Motor neuron (in vitro differentiated cells): ENCODE measurements at places on chromosomes 2 and 18.

DNA sequence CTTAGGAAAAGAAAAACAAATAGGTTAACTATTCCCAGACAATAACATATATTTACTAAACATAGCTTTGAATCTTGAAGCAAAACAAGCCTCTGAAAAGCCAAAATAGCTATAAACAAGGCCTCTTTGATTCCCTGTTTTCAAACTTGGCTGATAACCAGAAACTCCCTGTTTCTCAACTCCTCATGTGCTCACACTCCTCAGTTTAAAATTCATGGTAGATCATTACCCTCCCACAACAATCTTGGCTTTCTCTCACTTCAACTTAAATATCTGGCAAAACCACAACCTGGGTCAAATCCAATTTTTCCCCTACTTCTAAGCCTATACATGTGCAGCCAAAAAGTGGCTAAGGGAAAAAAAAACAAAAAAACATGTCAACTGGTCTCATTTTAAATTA lies 15.6 kb downstream of the SUCLG1 start:
- ATAC-seq: no peak

GRCh38 chr2:66189553-66189952 lies 245.4 kb upstream of the MEIS1 start:
- ATAC-seq: peak; percentile 96

DNA sequence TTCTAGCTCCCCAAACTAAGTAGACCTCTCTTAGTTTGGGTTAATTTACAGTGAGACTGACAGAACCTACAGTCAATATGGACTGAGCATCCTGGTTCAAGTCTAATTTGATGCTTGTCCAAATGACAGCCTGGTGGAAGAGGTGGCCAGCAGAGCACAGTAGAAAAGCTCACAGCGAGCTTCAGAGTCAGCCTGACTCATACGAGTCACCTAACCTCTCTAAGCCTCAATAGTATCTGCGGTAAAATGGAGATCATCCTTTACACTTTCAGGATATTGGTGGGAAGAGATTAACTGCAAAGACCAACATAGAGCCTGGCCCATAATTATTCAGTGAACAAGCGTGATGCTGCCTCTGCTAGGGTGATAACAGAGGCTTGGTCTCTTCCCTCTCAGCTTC lies 54.5 kb downstream of the DOCK10 start:
- no peak for ATAC-seq

GRCh38 chr2:106104332-106105062 lies 89.6 kb downstream of the UXS1 start:
- ATAC-seq: peak; percentile 67

GRCh38 chr2:230895536-230896345 lies 29.3 kb downstream of the GPR55 start:
- ATAC-seq: no peak

DNA sequence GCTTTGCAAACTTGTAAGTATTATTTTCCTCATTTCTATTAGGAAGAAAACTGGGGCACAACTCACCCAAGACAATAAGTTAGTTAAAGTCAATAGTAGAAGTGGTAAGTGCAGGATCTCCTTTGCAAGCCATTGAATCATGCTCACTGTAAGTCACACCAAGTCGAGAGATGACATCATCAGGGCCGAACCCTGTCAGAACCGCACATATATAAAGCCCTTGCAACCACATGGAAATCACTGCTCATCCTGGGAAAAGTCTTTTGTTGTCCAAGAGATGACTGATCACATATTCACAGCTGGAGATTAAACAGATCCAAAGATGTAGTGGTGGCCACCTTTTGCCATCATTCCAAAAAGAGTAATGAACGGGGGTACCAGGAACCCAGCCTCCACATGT lies 484.8 kb upstream of the ID2 start:
- ATAC-seq: peak; percentile 34

DNA sequence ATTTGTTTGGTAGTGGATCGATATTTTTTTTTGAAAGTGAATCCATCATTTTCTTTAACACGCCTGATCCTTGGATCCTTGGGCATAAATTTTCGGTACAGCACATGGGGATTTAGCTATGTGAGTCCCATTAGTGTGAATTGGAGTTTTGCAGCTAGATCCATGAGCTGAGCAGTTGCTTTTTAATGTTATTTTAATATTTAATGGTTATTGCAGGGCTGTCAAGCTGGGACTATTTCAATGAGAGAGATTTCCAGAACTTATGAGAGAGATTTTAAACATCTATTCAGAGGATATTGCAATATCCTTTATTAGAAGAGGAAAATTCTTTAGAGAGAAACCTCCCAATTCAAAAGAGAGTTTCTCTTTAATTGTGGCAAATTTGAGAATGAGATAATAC lies 35.6 kb upstream of the TCF4 start:
- ATAC-seq: no peak

DNA sequence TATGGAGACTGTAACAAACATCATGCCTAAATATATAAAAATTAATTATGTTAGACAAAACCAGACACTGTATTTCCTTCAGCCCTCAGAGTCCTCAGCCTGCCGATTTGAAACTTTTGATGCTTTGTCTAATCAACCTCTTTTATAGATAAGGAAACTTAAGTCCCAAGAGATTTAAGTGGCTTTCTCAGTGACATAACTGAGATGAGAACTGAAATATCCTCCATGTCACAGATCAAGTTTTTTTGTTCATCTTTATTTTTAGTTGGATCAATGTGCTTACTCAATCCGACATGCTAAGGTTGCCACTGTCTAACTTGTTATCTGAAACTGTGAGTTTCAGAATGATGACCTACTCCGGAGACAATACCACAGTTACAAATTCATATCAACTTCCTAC lies 72.3 kb downstream of the BARD1 start:
- no peak for ATAC-seq

- no peak for ATAC-seq
These were observed 127.3 kb downstream of the HDAC4 start for GRCh38 chr2:239273280-239274234.

- ATAC-seq: no peak
These were observed 303.6 kb upstream of the ID2 start for GRCh38 chr2:8378016-8378810.

DNA sequence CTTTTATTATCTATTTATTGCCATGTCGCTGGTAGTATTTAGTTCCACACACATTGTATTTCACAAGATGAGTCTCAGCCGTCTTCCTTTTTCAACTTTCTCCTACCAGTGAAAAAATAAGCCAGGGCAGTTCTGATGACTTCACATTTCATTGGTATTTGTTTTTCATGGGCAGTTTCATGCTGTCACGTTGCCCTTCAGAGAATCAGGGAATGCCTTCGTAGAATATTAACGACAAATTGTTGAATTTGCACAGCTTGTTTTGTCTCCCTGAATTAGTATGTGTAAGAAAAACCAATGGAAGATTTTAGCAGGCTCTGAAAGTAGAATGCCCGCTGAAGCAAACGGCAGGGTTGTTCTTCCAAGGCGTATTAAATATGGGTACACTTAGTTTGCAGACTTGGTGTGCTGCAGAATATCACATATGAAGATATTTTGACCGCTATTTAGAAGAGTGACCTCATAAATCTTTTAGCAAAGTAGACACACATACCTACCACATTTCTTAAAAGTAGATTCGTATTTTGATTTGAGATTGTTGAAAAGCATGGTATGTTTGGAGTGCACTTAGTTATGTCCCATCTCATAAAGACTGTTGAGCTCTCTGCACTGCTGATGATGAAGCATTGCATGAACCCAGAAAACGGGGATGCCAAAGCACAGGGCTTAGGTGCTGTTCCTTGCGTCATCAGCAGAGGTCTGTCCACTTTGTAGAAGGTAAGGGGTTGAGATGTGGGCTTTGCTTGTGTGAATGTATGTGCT lies 2.9 kb downstream of the NEDD4L start:
- no peak for ATAC-seq

- ATAC-seq: no peak
These were observed 123.5 kb downstream of the PLEKHM3 start for GRCh38 chr2:207901829-207902228.

GRCh38 chr2:228556717-228557116 lies 375.2 kb upstream of the SPHKAP start:
- no peak for ATAC-seq

GRCh38 chr2:191218292-191218898 lies 26.8 kb upstream of the MYO1B start:
- peak; percentile 68 for ATAC-seq

DNA sequence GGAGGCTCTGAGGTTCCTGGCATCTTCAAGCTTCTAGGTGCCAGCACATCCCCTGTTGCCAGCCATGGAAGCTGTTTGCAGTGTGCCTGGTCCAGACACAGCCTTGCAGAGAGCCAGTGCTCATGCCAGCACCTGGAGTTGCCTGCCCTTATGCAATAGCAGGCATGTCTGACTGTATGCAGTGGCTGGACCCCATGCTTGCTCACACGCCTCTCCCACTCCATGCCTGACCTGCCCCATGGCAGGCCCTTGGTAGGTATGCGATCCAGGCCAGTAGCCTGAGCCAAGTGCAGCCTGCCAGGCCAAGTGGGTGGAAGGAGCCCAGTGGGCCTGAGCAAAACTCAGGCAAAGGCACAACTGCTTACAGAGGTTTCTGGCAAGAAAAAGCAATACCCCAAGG lies 19.5 kb upstream of the SP140L start:
- ATAC-seq: no peak

GRCh38 chr2:155099784-155100183 lies 401.3 kb downstream of the KCNJ3 start:
- ATAC-seq: peak; percentile 60

GRCh38 chr18:65093346-65093745 lies 657.5 kb upstream of the CDH7 start:
- ATAC-seq: no peak

GRCh38 chr2:181466661-181467576 lies 9.7 kb downstream of the ITGA4 start:
- no peak for ATAC-seq

DNA sequence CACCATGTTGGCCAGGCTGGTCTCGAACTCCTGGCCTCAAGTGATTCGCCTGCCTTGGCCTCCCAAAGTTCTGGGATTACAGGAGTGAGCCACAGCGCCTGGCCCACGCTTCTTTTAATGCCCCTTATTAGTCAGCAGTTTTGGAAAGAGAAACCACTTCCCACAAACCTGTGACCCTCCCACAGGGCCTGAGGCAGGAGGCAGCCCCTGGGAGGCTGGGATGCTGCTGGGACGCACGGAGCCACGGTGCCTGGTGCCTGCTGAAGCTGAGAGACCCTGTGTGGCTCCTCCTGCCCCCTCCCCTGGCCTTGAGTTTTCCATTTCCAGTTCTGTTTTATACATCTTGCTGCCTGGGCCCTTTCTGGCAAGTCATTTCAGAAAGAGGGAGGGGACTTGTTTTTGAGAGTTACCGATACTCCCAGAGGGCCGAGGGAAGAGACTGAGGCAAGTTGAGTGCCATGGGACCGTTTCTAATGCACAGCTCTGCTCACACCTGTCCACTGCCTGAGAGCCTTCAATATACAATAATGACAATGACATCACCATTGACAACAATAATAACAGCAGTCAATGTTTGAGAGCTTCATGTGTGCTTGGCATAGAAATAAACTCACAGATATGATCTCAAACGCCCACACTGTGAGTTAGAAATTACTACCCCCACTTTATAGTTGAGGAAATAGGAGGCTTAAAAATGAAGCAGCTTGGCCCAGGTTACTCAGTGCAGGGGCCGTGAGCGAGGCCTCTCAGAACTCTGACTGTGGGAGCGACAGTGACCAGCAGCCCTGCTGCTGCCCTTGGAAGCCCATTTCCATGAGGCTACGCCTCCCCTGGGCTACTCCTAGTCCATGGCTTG lies 78.1 kb upstream of the YWHAQ start:
- ATAC-seq: no peak

- peak; percentile 71 for ATAC-seq
These were observed 105.6 kb downstream of the VSNL1 start for GRCh38 chr2:17646081-17646554.

GRCh38 chr18:10354241-10354811 lies 100.1 kb upstream of the APCDD1 start:
- peak; percentile 11 for ATAC-seq

DNA sequence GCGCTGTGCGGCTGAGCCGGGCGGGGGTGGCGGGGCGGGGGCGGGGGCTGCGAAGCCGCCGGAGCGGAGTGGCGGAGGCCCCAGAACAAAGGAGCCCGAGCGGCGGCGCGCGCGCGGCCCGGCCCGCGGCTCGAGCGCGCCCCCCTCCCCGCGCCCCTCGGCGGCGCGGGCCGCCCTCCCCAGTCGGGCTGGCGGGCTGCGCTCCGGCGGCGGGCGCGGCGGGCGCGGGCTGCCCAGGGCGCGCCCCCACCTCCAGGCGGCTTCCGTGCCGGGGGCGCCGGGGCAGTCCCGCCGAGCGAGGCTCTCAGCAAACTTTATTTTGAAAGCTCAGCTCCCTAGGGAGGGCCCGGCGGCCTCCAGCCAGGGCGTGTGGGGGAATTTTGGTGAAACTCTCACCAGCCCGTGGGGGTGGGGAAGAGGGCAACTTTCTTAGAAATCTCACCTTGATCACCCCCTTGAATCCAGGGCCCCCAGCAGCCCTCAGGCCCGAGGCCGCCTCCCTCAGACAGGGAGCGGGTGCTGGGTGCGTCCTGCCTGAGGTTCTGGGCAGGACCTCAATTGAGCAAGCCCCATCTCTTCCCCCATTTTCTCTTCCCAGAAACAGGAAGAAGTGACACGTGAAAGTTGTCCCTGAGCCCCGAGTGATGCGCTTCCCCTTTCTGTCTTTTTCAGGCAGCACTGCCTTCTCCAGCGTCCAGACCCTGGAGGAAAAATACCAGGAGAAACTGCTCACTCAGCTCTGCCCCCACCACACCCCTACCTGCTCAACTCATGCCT lies 786 bp downstream of the TET3 start:
- ATAC-seq: peak; percentile 47

DNA sequence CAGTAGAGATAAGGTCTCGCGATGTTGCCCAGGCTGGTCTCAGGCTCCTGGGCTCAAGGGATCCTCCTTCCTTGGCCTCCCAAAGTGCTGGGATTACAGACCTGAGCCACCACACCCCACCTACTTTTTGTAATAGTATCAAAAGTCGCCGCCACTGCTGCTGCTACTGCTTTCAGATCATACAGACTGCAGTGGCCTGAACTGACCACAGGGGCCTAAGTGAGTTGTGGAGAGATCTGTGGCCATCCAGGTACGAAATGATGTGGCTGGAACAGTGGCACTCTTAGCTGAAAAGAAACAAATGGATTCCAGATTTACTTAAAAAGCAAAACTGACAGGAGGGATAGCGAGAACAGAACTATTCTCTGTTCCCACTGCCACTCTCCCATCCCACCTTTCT lies 32.9 kb upstream of the POMC start:
- no peak for ATAC-seq

DNA sequence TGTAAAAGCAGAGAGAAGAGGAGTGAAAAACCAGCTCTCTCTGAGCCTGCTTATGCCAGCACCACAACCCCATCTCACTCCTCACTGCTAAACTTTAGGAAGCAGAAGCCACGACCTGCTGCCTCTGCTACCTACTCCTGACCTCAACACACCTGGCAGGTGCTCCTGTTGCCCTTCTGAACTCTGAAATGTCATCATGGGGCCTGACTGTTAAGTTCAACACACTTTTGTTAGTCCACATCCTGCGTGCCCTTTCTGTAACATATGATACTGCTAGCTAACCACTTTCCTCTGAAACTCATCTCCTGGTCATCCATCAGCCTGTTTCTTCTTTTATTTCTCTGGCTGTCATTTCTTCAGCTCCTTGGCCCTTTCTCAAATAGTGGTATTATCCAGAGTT lies 118.1 kb downstream of the EPB41L3 start:
- ATAC-seq: no peak

- ATAC-seq: no peak
These were observed 97.9 kb upstream of the ATP8B1 start for GRCh38 chr18:57900906-57901435.

- ATAC-seq: peak; percentile 80
These were observed 18.7 kb downstream of the ELAC1 start for GRCh38 chr18:50986360-50987087.

- no peak for ATAC-seq
These were observed 39.9 kb upstream of the INHBB start for GRCh38 chr2:120305937-120306490.

- ATAC-seq: no peak
These were observed 171.5 kb downstream of the MTCL1 start for GRCh38 chr18:8876887-8877286.
